Smooth muscle cell of the umbilical artery (primary cell): ENCODE measurements at places on chromosomes 4 and X. TPM values are rescaled to one million over a fixed set of nuclear protein-coding genes. Genes with fewer than 3 reads are reported as not detected.

MAGEA2 gene
- total RNA-seq = not detected in 2 replicates

HSFX1 gene
- total RNA-seq = 0.89 and 1.6 TPM in 2 replicates

PPARGC1A gene
- total RNA-seq = 0.05 TPM in 1 of 2 replicates, not detected in the other

RHOH gene
- total RNA-seq = under 0.01 TPM in 1 of 2 replicates, not detected in the other

ZXDA gene
- 4.2 and 5.6 TPM in 2 replicates for total RNA-seq

ABCB7 gene
- total RNA-seq = 17.5 and 19.0 TPM in 2 replicates

GPR82 gene
- not detected in 2 replicates for total RNA-seq

TLR8 gene
- not detected in 2 replicates for total RNA-seq

COPS4 gene
- 64.7 and 73.0 TPM in 2 replicates for total RNA-seq

NHS gene
- 0.30 and 1.4 TPM in 2 replicates for total RNA-seq

ETNPPL gene
- total RNA-seq = not detected in 2 replicates

SOD3 gene
- 7.8 and 16.9 TPM in 2 replicates for total RNA-seq

TAPT1 gene
- 15.7 and 17.1 TPM in 2 replicates for total RNA-seq

SHROOM4 gene
- total RNA-seq = 2.4 and 2.7 TPM in 2 replicates

CTAG1A gene
- not detected in 2 replicates for total RNA-seq

LINC00632 gene
- 13.4 and 17.0 TPM in 2 replicates for total RNA-seq

ARAP2 gene
- total RNA-seq = 1.2 and 3.1 TPM in 2 replicates
